ENCODE measurements at places on chromosomes 2 and 18.

- DNase-seq: no peak
Measured at GRCh38 chr2:5609201-5609600, 83.0 kb upstream of the SOX11 start.

- no peak for DNase-seq
Measured at GRCh38 chr18:23279931-23280330, 144.6 kb downstream of the CABLES1 start.

DNA sequence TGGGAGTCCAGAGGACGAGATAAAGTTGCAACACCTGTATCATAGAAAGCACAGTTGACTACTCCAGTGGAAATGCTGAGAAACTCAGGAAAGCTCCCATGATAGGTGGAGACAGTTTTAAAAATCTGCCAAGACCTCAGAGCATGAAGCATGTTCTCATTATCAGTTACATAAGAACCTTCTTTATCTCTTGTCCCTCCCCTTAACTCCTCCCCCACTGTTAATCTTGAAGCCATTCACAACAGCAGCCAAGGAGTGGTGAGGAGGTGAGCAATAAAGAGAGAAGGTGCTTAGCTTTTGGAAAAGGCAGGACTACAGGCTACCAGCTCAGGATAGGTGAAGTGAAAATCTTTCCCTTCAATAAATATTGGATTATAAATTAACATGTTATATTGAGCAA lies 657.9 kb downstream of the NYAP2 start:
- no peak for DNase-seq

DNA sequence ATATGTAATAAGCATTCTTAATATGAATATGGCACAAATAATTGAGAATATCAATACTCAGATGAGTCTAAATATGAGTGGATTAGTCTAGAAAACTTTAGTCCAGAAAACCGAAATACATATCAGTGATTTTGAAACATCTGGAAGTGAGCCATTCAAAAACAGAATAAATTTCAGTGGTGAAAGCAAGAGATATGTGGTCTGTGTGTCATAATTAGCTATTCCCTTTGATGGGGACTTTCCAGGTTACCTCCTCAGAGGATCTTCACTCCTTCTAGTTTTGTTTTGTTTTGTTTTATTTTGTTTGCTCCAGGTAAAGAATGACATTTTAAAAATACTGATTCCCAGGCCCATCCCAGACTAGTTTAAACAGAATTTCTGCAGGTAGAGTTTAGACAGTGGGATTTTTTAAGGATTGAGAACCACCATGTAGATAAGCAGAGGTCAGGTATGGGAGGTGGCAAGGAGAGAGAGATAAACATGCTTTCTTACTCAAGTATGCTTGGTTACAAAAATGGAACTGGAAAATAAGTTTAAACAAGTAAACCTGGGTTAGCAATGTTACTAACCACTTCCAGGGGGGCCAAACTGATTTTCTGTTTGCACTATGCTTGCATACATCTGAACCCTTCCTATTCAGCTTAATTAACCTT lies 70.7 kb downstream of the NABP1 start:
- DNase-seq: peak; percentile 39

DNA sequence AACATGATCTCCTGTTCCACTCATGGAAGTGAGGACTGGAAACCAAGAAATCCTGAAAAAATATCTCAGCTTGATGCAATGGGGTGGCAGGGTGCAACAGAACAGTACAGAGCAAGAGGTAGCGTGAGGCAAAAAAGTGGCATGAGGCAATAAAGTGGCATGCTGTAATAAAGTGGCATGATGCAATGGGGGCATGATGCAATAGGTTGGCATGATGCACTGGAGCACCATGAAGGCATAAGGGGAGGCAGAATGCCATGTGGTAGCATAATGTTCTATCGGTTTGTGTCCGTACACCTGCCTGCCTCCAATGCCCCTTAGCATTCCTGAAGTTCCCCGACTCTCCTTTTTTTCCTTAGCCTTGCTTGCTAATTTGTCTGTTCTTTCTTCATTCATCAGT lies 648.4 kb downstream of the TMEM182 start:
- DNase-seq: no peak
